A549 treated with ZK216348 at 1 μM for 4 hours (cell line): ENCODE measurements at places on chromosomes 7 and 10. TPM values are rescaled to one million over a fixed set of nuclear protein-coding genes. Genes with fewer than 3 reads are reported as not detected.

Gene ZP3
- total RNA-seq, result 13.1 to 23.3 TPM (median 18.2 TPM) in 5 replicates

Gene TSPAN13
- total RNA-seq, result 11.0 to 17.1 TPM (median 14.7 TPM) in 5 replicates

Gene ITIH5
- 0.08 to 0.24 TPM (median 0.11 TPM) in 4 of 5 replicates, not detected in the other for total RNA-seq

Gene ADAMTS14
- total RNA-seq, result 0.05 to 0.14 TPM (median 0.07 TPM) in 4 of 5 replicates, not detected in the other
